ENCODE measurements at places on chromosomes 12 and 14.

DNA sequence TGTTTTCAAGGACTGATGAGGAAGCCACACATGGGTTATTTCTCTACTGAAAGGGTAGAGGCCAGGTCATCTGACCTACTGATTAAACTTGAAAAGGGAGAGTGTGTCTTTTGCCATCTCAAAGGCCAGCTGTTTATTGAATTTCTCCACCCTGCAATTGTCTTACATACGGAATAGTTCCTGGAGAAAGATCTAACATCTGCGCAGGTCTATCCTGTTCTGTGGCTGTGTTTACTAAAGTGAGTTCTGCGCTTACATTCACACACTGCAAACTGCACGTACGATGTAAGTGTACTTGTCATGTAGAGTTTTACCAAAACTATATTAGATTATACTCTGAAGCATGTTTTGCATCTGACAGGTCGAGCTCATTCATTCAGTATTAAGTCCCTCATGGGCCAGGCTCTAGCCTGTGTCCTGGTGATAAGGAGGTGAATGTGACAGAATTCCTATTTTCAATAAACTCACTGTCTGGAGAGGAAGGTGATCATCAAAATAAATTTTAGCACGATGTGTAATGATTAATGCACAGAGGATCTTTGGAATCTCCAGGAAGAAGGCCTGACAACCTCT, 96.6 kb downstream of the PRKCH start:
- peaks cover 21% of the 10 kb centered on the region for H3K4me1 ChIP-seq
- no peaks in the 10 kb centered on the region for H3K27me3 ChIP-seq
- peaks cover 1% of the 10 kb centered on the region for H3K36me3 ChIP-seq
- H3K4me3 ChIP-seq: no peak overlapping the region
- peak overlapping the region; percentile 65 for H3K27ac ChIP-seq

GRCh38 chr12:126404293-126404881, 1339.2 kb downstream of the AACS start:
- H3K4me1 ChIP-seq: no peaks in the 10 kb centered on the region
- H3K4me3 ChIP-seq: no peak overlapping the region
- DNase-seq: no peak
- H3K27me3 ChIP-seq: no peaks in the 10 kb centered on the region

GRCh38 chr12:91577586-91578539, 395.2 kb upstream of the DCN start:
- H3K27me3 ChIP-seq: no peaks in the 10 kb centered on the region
- no peak overlapping the region for H3K27ac ChIP-seq
- no peak overlapping the region for H3K4me3 ChIP-seq
- no peaks in the 10 kb centered on the region for H3K4me1 ChIP-seq
- peak; percentile 47 for DNase-seq

- no peak overlapping the region for H3K27ac ChIP-seq
- no peak for DNase-seq
- H3K36me3 ChIP-seq: no peaks in the 10 kb centered on the region
- peaks cover 2% of the 10 kb centered on the region for H3K4me1 ChIP-seq
- no peaks in the 10 kb centered on the region for H3K27me3 ChIP-seq
Observed at GRCh38 chr12:52657250-52657902, 5.4 kb upstream of the KRT2 start.

DNA sequence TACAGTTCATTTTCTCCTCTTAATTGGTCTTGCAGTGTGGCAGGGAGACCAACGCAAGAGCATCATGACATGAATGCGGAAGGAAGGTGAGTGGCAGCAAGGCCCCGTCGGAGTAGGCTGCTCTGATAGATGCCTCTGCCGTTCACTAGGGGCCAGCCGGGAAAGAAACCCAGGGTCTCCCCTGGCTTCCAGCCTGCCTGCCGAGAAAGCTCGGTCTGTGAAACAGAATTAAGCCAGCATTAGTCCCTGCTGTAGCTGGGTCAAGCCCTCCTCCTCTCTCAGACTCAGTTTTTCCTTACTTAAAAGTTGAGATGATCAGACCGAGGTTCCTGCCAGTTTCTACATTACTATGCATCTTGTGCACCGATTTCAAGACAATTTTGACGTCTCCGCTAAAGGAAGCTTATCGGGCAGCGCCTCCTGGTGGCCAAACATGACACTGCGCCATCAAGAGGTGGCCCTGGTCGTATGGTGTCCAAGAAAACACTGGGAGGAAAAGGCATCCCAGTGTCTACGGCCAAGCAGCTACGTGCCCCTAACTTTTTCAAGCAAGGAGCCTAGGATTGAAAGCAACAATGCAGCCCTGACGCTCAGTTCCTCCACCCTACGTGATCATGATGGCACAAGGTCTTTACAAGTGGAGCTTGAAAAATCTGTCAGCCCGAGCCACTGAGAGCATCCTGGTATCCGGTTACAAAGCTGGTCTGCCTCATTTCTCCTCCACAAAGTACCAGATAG, 131.6 kb downstream of the KSR2 start:
- H3K27ac ChIP-seq: no peak overlapping the region
- H3K4me3 ChIP-seq: no peak overlapping the region
- H3K36me3 ChIP-seq: no peaks in the 10 kb centered on the region
- no peaks in the 10 kb centered on the region for H3K4me1 ChIP-seq

DNA sequence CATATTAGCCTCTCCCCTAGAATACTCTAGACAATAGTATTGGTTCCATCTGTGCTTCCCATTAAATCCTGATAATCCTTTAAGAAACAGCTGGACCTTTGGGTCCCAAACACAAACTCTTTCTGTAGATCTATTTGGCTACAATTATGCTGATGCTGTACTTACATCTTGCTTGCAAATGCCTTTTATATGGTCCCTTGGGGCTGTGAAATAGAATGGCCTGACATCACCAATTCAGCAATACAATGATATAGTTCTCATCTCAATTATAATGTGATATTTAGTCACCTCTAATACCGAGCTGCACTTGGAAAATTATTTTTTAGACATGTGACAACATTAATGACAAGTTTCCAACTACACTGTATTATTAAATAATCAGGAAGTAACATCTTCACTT, 261.5 kb downstream of the SOX5 start:
- H3K27ac ChIP-seq: no peak overlapping the region
- H3K36me3 ChIP-seq: no peaks in the 10 kb centered on the region
- H3K27me3 ChIP-seq: no peaks in the 10 kb centered on the region
- H3K4me3 ChIP-seq: no peak overlapping the region

DNA sequence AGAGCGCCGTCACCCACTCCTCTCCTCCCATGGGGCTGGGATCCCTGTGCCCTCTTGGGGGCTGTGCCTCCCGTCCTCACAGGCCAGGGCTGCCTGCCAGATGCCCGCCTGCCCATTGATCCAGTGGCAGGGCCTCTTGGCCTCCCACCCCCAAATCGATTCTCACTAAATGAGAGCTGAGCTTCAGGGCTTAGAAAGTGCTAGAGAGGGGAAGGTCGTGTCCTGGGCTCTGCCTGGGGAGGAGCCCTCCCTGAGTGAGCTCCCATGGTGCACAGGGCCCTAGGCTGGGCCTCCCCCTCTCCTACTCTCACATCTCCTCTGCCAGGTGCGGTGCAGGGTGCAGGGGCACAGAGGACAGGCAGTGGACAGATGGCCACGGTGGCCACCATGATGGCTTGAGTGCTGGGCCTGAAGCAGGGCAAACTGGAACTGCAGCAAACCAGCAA, 9.2 kb downstream of the BEGAIN start:
- H3K4me1 ChIP-seq: no peaks in the 10 kb centered on the region
- H3K27me3 ChIP-seq: no peaks in the 10 kb centered on the region
- no peak for DNase-seq

DNA sequence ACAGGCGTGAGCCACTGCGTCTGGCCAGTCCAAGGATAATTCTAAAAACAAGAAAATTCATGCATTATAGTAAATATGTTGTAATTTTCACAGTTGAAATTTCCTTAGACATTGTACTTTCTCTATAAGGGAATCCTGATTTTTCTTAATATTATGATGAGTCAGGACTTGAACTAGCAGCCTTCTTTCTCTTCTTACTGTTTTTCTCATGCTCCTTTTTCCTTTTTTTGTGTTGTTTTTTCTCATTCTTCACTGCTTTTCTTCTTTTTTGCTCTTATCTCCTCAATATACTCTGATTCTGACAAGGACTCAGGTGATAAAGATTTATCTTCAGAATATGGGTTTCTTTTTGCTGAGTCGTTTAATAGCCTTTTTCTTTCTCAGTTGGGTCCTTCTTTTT, 117.7 kb downstream of the LMNTD1 start:
- H3K4me3 ChIP-seq: no peak overlapping the region
- no peaks in the 10 kb centered on the region for H3K4me1 ChIP-seq
- no peaks in the 10 kb centered on the region for H3K36me3 ChIP-seq

DNA sequence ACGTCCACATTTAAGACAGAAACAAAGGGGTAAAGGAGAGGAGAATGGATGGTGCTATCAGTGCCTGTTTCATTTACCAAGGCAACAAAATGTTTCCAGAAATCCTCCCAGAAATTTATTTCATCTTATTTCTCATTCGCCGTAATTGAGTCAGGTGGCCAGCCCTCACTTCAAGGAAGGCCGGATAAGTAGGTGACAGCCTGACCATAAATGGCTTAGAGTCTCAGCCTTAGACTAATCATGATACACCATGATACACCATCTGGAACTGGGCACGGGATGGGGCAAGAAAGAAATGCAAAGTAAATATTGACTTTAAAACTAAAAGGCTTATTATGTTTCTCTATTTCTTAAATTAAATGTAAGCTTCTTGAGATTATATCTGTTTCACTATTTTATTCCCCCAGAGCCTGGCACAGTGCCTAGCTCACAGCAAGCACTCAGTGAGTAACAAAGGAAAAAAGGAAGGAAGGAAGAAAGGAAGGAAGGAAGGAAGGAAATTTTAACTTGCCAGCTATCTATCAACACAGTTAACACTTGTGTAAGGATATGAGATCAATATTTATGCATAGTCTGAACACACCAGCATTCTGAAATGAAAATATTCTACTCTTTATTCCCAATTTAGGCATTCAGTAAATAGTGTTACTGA, 106.1 kb upstream of the FSCB start:
- H3K36me3 ChIP-seq: no peaks in the 10 kb centered on the region
- no peaks in the 10 kb centered on the region for H3K27me3 ChIP-seq
- H3K27ac ChIP-seq: no peak overlapping the region
- no peak for DNase-seq
- H3K4me1 ChIP-seq: no peaks in the 10 kb centered on the region
- H3K4me3 ChIP-seq: no peak overlapping the region

GRCh38 chr12:5102261-5102789, 58.6 kb downstream of the KCNA5 start:
- H3K4me3 ChIP-seq: no peak overlapping the region
- H3K27ac ChIP-seq: no peak overlapping the region
- DNase-seq: peak; percentile 47

GRCh38 chr14:90295870-90296516, 35.7 kb downstream of the NRDE2 start:
- no peaks in the 10 kb centered on the region for H3K27me3 ChIP-seq
- DNase-seq: no peak
- H3K4me3 ChIP-seq: no peak overlapping the region
- H3K27ac ChIP-seq: no peak overlapping the region
- peaks cover 7% of the 10 kb centered on the region for H3K4me1 ChIP-seq
- H3K36me3 ChIP-seq: peaks cover 12% of the 10 kb centered on the region

- no peaks in the 10 kb centered on the region for H3K4me1 ChIP-seq
- DNase-seq: no peak
- H3K27me3 ChIP-seq: no peaks in the 10 kb centered on the region
- peaks cover 33% of the 10 kb centered on the region for H3K36me3 ChIP-seq
- H3K27ac ChIP-seq: no peak overlapping the region
Observed at GRCh38 chr12:7210642-7211151, 21.2 kb downstream of the PEX5 start.

DNA sequence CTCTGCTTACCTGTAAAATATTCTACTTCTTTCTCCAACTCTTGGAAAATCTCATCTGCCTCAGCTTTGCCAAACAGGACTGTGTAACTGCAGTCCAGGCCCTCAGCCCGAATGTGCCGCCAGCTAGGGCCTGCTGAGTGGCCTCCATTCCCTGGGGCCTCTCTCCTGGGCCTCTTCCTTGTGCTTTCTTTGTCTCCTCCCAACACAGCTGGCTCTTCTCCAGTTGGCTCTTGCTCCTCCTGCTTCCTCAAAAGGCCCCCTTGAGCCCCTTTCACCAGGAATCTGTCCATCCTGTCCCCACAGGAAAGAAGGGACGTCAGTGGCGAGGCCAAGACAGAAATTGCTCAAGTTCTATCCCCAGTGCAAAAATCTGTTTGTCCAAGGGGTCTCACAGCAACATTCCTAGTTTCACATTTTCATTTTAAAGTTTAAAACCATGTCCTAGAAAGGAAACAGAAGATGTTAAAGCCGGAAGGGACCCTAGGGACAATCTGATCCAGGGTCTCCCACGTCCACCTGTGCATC, 713 bp downstream of the ALKBH2 start:
- H3K27ac ChIP-seq: no peak overlapping the region
- H3K27me3 ChIP-seq: no peaks in the 10 kb centered on the region
- H3K36me3 ChIP-seq: peaks cover 10% of the 10 kb centered on the region
- no peak for DNase-seq

DNA sequence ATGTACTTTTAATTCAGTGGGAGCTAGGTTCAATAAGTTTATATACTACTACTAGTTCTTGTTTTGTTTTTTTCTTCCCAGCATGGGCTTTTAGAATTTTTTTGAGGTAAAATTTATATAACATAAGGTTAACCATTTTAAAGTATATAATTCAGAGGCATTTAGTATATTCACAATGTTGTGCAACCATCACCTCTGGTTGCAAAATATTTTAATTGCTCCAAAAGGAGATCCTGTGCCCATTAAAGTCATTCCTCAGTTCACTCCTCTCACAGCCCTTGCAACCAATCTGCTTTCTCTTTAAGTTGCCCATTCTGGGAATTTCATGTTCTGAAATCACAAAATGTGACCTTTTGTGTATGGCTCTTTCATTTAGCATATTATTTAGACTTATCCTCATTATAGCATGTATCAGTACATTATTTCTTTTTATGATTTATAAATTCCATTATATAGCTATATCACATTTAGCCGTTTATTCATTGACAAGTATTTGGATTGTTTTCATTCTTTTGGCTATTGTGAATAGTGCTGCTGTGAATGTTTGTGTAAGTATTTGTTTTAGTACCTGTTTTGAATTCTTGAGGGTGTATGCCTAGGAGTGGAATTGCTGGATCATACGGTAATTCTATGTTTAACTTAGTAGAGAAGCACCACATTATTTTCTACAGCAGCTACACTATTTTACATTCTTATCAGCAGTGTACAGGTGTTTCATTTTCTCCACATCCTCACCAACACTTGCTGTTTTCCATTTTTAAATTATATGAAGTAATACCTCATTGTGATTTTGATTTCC, 59.1 kb downstream of the ARHGAP5 start:
- H3K27ac ChIP-seq: no peak overlapping the region
- H3K36me3 ChIP-seq: peaks cover 6% of the 10 kb centered on the region
- H3K27me3 ChIP-seq: no peaks in the 10 kb centered on the region
- no peaks in the 10 kb centered on the region for H3K4me1 ChIP-seq

GRCh38 chr12:98916106-98916505, 271.0 kb downstream of the APAF1 start:
- no peaks in the 10 kb centered on the region for H3K27me3 ChIP-seq
- H3K4me3 ChIP-seq: no peak overlapping the region
- H3K4me1 ChIP-seq: no peaks in the 10 kb centered on the region
- no peak overlapping the region for H3K27ac ChIP-seq

GRCh38 chr12:6827982-6828780, at the start of gene P3H3:
TSS of gene P3H3 (plus strand) at chr12:6828407. CDS start at chr12:6828441, 34 bp downstream.
- no peak for DNase-seq
- no peaks in the 10 kb centered on the region for H3K27me3 ChIP-seq
- no peaks in the 10 kb centered on the region for H3K4me1 ChIP-seq
- peak within 1 kb of the TSS; percentile 82 for H3K4me3 ChIP-seq
- no peak within 1 kb of the TSS for H3K27ac ChIP-seq

- H3K36me3 ChIP-seq: peaks cover 9% of the 10 kb centered on the region
- no peak overlapping the region for H3K27ac ChIP-seq
- no peak overlapping the region for H3K4me3 ChIP-seq
- no peaks in the 10 kb centered on the region for H3K4me1 ChIP-seq
- no peaks in the 10 kb centered on the region for H3K27me3 ChIP-seq
- DNase-seq: peak; percentile 38
Observed at GRCh38 chr12:132133952-132134652, 10.0 kb downstream of the DDX51 start.

Data from trophoblast cell (in vitro differentiated cells and primary cell).